SJCRH30 (cell line): ENCODE measurements at places on chromosomes 13 and 19.

- H3K27ac ChIP-seq, result no peak overlapping the region
- H3K27me3 ChIP-seq, result no peaks in the 10 kb centered on the region
- H3K4me1 ChIP-seq, result no peaks in the 10 kb centered on the region
- no peak for DNase-seq
Measured at GRCh38 chr13:80921541-80921940, 580.6 kb upstream of the SPRY2 start.

DNA sequence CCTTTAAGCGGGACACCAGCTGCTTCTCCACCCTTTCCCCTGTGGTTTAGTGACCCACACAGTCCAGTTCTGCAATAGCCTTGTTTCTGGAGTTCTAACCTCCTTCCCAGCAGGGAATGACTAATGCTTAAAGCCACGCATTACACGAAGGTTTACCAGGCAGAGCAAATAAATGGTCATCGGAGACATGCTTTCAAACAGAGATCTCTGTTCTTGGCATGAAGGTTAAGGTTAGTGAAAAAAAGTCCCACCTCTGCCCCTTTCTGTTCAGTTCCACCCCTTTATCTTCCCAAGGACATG is 25.3 kb upstream of the MEDAG start:
- no peak overlapping the region for H3K27ac ChIP-seq
- DNase-seq, result peak; percentile 41
- H3K4me1 ChIP-seq, result peaks cover 4% of the 10 kb centered on the region

- no peak overlapping the region for H3K27ac ChIP-seq
- no peaks in the 10 kb centered on the region for H3K36me3 ChIP-seq
- no peaks in the 10 kb centered on the region for H3K27me3 ChIP-seq
- H3K4me3 ChIP-seq, result no peak overlapping the region
Measured at GRCh38 chr13:46170687-46171086, 11.3 kb downstream of the LCP1 start.

DNA sequence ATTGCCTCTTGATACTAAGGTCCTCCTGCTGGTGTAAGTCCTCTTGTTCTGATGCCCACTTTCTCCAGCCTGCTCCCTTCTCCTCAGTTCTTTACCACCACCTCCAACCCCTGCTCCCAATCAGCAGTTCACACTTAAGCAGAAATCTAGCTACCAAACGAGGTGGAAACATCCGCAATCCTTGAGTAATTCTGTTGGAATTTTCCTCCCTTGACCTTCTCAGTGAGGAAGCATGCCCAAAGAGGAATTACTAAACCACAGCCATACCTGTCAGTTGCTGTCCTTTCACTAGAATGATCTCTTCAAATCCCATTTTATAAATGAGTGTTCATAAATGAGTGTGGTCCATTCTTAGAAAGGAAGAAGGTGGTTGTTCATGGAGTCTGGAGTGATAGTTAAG is 289.9 kb downstream of the DACH1 start:
- no peaks in the 10 kb centered on the region for H3K27me3 ChIP-seq
- no peak overlapping the region for H3K4me3 ChIP-seq
- no peaks in the 10 kb centered on the region for H3K4me1 ChIP-seq
- no peaks in the 10 kb centered on the region for H3K36me3 ChIP-seq
- H3K27ac ChIP-seq, result no peak overlapping the region

- H3K27ac ChIP-seq, result no peak overlapping the region
- H3K4me3 ChIP-seq, result no peak overlapping the region
- H3K27me3 ChIP-seq, result no peaks in the 10 kb centered on the region
- peak; percentile 52 for DNase-seq
- no peaks in the 10 kb centered on the region for H3K4me1 ChIP-seq
Measured at GRCh38 chr19:48970923-48971395, 5.8 kb downstream of the FTL start.

DNA sequence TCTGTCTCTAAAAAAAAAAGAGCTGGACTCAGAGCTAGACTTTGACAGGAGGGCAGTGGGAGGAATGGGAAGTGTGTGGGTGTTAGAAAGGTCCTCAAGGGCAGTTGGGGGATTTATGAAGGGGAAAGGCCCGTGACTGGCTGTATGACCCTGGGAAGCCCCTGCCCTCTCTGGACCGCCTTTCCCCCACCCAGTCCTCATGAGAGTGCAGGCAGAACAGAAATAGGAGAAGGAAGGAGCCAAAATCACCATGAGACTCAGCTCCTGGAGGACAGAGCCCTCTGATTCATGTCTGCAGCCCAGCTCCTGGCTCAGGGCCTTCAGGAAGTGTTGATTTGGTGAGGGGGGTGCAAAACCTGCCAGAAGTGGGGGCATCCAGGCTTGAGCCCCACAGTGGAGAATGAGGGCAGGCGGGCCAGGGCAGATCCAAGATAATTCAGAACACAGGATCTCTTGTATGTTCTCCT is 8.7 kb upstream of the SMG9 start:
- H3K4me3 ChIP-seq, result no peak overlapping the region
- DNase-seq, result no peak
- H3K27ac ChIP-seq, result no peak overlapping the region
- H3K36me3 ChIP-seq, result no peaks in the 10 kb centered on the region
- H3K27me3 ChIP-seq, result no peaks in the 10 kb centered on the region

DNA sequence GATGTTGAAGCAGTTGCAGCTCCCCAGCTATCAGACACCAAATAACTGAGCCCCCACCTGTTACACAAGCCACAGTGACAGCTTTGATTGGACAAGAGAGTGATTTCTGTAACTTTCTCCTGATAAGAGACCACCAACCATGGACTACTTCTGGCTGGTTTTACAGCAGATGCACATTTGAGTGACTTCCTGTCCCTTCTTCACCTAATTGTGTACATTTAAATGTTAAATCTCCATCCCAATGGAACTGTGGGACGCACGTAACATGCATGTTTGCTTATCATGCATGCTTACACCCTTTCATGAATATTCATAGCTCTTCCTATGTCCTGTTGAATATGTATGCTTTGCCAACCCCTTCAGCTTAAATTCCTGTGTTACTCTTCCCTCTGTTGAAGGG is 6.0 kb upstream of the TNFSF11 start:
- no peaks in the 10 kb centered on the region for H3K36me3 ChIP-seq
- no peaks in the 10 kb centered on the region for H3K4me1 ChIP-seq
- H3K4me3 ChIP-seq, result no peak overlapping the region
- no peak overlapping the region for H3K27ac ChIP-seq
- H3K27me3 ChIP-seq, result no peaks in the 10 kb centered on the region

DNA sequence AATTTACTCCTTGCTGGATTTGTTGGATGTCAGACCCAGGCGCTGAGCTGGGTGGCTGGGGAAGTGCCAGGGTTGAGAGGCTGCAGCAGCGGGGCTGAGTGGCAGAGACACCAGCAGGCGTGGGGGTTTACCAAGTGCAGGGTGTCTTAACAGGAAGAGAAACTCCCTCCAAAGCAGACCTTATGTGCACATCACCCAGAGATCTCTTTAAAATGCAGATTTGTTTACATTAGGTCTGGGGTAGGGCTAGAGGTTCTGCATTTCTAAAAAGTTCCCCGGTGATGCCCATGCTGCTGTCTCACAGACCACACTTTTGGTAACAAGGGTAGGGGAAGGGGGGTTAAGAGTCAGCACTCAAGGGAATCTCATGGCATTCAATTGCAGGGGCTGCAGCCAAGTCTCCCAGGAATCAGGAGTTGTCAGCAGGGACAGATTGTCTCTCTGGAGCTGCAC is 80.7 kb upstream of the OLFM4 start:
- H3K27ac ChIP-seq, result no peak overlapping the region
- H3K36me3 ChIP-seq, result no peaks in the 10 kb centered on the region
- H3K4me3 ChIP-seq, result no peak overlapping the region
- H3K4me1 ChIP-seq, result no peaks in the 10 kb centered on the region
- no peaks in the 10 kb centered on the region for H3K27me3 ChIP-seq

DNA sequence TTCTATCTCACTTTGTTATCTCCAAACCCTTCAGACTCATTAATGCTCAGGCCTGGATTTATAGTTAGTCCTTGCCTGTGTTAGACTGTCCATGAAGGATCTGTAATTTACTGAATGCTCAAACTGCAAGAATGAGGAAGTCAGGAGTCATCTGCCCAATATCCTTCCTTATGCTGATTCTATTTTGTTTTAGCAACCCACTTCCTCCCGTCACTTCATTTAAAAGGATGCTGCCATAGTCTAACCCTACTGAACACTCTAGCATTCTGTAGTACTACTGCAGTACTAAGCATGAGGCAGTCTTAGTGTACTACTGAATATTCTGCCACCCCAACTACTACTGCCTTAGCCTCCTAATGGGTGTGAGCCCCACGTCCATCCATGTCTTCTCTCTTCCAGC is 1.5 kb downstream of the FCAR start:
- H3K27ac ChIP-seq, result no peak overlapping the region
- no peak overlapping the region for H3K4me3 ChIP-seq
- no peaks in the 10 kb centered on the region for H3K36me3 ChIP-seq
- DNase-seq, result no peak
- no peaks in the 10 kb centered on the region for H3K4me1 ChIP-seq

- H3K27me3 ChIP-seq, result no peaks in the 10 kb centered on the region
- H3K36me3 ChIP-seq, result no peaks in the 10 kb centered on the region
- H3K4me3 ChIP-seq, result peak overlapping the region; percentile 31
- DNase-seq, result no peak
- H3K4me1 ChIP-seq, result peaks cover 7% of the 10 kb centered on the region; the same call in 1 of the 2 replicates
Measured at GRCh38 chr19:53504885-53505284, 33.1 kb upstream of the ZNF331 start.

DNA sequence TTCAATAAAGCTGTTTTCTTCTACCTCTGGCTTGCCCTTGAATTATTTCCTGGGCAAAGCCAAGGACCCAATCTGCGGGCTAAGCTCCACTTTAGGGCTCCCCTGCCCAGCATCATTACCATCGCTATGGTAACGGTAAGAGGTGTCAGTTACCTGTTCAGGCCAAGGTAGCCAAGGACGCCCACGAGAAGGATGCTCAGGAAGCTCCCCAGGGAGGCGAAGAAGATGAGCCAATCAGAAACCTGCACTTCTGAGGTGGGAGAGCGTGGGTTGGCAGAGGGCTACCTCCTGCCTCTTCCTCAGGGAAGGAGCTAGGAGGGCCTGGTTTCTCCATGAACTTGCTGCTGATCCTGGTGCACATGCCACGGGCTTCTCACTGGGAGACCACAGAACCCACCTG is 24.7 kb downstream of the IL12RB1 start:
- 0 out of 2 replicates have a peak, but pooled peaks cover 4% of the 10 kb centered on the region for H3K27me3 ChIP-seq
- no peak overlapping the region for H3K27ac ChIP-seq
- DNase-seq, result no peak
- no peaks in the 10 kb centered on the region for H3K36me3 ChIP-seq
- H3K4me1 ChIP-seq, result peaks cover 3% of the 10 kb centered on the region; the same call in 1 of the 2 replicates

GRCh38 chr13:112586334-112586960 is 1.5 kb downstream of the TUBGCP3 start:
- 0 out of 2 replicates have a peak, but pooled peaks cover 10% of the 10 kb centered on the region for H3K36me3 ChIP-seq
- no peak for DNase-seq
- no peaks in the 10 kb centered on the region; the same call in 1 of the 2 replicates for H3K4me1 ChIP-seq
- peak overlapping the region; percentile 97 for H3K27ac ChIP-seq
- peak overlapping the region; percentile 84 for H3K4me3 ChIP-seq
- no peaks in the 10 kb centered on the region for H3K27me3 ChIP-seq

GRCh38 chr13:27309967-27310598 is 39.5 kb downstream of the RASL11A start:
- no peaks in the 10 kb centered on the region for H3K4me1 ChIP-seq
- no peak for DNase-seq
- H3K27ac ChIP-seq, result no peak overlapping the region
- H3K4me3 ChIP-seq, result no peak overlapping the region
- no peaks in the 10 kb centered on the region for H3K36me3 ChIP-seq
- peaks cover 13% of the 10 kb centered on the region for H3K27me3 ChIP-seq

GRCh38 chr19:13834244-13835069 is 39.2 kb downstream of the ZSWIM4 start:
- H3K36me3 ChIP-seq, result peaks cover 70% of the 10 kb centered on the region
- no peak overlapping the region for H3K27ac ChIP-seq
- no peaks in the 10 kb centered on the region for H3K27me3 ChIP-seq
- H3K4me3 ChIP-seq, result no peak overlapping the region

DNA sequence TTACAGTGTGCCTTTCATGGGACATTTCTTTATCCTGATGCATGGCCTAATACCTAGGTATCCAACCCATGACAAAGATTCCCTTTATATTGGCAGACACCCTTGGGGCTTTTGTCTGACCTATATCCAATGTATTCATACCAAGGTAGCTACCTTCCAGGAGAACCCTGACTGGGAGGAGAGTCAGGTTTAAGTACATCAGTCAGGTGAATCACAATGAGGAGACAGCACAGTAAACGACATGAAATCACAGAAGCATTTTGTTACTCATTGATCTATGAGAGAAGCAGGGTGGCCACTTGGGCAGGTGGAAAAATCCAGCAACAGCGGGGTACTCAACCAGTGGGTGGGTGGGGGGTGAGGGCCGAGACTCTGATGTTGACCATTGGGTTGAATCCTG is 527.4 kb upstream of the ATXN8OS start:
- no peaks in the 10 kb centered on the region for H3K27me3 ChIP-seq
- H3K27ac ChIP-seq, result no peak overlapping the region
- H3K4me1 ChIP-seq, result no peaks in the 10 kb centered on the region
- H3K36me3 ChIP-seq, result no peaks in the 10 kb centered on the region
- H3K4me3 ChIP-seq, result no peak overlapping the region
- no peak for DNase-seq

DNA sequence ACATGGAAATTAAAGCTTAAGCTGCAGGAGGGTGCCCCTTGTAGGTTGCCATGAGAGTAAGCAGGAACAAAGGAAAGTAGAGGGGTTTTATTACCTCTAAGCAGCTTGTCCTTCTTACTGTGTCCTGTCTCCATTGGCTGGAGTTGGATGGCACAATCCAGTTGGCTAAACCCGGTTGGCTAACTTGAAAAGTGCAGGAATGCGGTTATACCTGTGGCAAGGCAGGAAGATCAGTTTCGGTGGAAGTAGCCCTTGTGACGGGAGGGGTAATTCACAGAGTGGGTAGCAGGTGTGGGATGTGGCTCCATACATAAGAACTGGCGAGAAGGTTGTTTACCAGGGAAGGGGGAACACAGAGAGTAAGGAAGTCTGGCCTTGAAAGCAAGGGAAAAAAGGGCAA is 3.2 kb downstream of the ZNF726 start:
- no peaks in the 10 kb centered on the region for H3K4me1 ChIP-seq
- H3K36me3 ChIP-seq, result peaks cover 57% of the 10 kb centered on the region
- no peak for DNase-seq
- H3K27me3 ChIP-seq, result no peaks in the 10 kb centered on the region
- no peak overlapping the region for H3K27ac ChIP-seq

GRCh38 chr19:15371119-15371518 is 8.5 kb downstream of the AKAP8 start:
- H3K4me3 ChIP-seq, result no peak overlapping the region
- no peaks in the 10 kb centered on the region for H3K27me3 ChIP-seq
- H3K27ac ChIP-seq, result no peak overlapping the region
- no peak for DNase-seq

GRCh38 chr19:43450545-43450997 is 14.8 kb downstream of the LYPD3 start:
- H3K4me1 ChIP-seq, result no peaks in the 10 kb centered on the region
- H3K4me3 ChIP-seq, result no peak overlapping the region
- no peak overlapping the region for H3K27ac ChIP-seq
- H3K27me3 ChIP-seq, result no peaks in the 10 kb centered on the region
- DNase-seq, result no peak

DNA sequence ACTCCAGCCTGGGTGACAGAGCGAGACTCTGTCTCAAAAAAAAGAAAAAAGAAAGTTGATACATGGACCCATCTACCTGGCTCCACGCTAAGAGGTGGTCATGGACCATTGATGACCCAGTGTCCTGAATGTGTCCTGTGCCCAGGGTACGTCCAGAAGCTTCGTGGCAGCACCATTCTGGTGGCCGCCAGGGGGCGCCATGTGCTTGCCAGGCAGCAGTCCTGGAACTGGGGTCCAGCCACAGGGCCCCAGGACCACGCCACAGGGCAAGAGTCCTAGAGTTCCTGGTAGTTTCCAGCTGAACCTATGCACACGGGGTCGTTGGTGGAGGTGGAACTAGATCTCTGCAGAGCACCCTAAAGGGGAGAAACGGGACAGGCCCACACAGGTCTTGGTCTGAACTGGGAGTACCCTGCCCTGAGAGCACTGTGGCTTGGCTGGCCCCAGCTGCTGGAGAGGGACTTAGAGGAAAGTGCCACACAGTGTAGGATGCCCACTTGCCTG is 19.9 kb upstream of the FBXO27 start:
- no peaks in the 10 kb centered on the region for H3K4me1 ChIP-seq
- DNase-seq, result peak; percentile 73
- H3K36me3 ChIP-seq, result no peaks in the 10 kb centered on the region
- no peak overlapping the region for H3K27ac ChIP-seq
